ENCODE measurements at places on chromosomes 2 and 18.

DNA sequence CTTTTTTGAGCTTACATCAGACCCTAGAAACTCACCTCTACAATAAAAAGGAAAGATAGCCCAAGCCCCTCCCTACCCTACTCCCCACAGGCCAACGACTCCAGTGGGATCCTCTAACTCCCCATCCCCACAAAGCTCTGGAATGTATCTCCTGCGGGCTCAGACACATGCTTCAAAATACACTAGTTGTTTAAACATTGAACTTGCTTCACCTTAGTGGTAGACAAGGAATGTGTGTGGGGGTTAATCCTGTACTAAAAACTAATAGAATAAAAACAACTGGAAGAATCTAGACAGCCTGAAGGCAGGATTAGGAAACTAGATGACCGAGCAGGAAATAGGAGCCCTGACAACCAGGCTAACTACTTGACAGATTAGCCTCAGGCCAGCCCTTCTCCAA lies 211.5 kb downstream of the SUCLG1 start:
- DNase-seq, result no peak

DNA sequence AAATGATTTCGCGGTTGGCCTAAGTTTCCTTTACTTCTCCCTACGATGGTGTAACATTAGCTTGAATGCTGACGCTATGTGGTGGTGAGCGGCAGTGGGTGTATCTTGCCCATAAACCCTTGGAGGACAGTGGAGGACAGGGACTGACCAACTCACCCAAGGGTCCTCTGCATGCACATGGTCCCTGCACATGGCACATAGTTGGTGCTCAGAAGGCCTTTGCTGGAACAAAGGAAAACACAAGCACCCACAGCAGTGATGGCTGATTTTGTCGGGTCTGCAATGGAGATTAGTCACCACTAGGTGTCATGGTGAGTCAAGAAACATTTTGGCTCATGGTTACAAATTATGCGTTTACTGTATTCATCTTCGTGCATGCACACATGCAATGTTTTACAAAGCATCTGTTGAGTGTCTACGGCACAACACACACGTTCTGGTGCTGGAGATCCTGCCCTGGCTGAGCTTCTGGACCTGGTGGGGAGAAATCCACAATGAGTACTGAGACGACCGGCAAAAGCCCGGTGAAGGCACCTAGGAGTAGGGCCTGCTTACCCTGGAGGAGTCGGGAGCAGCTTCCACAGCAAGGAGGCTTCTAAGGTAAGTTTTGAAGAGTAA lies 44.0 kb downstream of the PDCL3 start:
- peak; percentile 39 for DNase-seq

- DNase-seq, result peak; percentile 83
Observed at GRCh38 chr2:70861777-70862625, 26.4 kb upstream of the CD207 start.

- no peak for DNase-seq
Observed at GRCh38 chr18:79529991-79530390, 134.3 kb downstream of the NFATC1 start.

DNA sequence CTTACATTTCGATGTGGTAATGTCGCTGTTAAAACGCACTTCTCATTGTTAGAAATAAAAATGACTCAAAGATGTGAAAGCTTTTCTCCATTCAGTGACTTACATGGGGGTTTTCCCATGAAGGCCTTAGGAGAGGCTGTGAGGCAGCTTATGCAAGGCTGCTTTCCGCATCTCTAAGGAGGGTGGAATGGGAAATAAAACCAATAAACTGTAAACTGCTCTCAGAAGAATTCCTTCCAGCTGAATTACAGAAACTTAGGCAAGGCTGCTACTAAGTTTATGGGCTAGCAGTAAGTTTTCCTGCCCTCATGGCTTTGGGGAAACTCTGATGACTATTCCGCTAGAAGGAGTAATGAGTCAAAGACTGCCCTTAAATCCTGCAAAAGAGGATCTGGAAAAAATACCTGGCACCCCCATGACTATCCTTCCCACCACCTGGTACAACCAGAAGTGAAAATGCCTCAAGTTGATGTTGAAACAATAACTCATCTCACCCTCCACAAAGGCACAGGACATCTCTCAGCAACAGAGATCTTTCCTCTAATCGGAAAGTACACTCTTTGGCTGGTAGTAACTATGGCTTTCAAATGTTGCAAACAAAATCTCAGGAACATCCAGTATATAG lies 97.7 kb upstream of the SMAD7 start:
- DNase-seq, result no peak

DNA sequence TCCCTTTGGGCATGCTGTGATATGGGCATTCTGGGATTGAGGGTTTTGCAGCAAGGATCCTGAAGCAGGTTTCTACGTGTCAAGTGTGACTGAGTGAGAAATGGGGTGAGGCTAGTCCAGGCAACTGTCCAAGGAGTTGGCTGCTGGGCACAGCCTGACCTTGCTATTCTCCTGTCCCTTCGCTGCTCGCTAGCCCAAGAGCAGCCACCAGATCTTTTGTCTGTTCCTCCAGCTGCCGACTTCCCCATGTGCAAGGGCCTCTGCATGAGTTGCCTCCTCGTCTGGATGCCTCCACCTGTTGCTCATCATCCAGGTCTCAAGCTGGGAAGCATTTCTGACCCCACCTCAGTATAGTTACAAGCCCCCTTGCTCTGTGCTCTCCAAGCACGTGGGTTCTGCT lies 71.1 kb downstream of the DYSF start:
- no peak for DNase-seq

GRCh38 chr18:41410006-41410405 lies 545.0 kb upstream of the PIK3C3 start:
- no peak for DNase-seq

GRCh38 chr18:36665952-36666351 lies 162.8 kb downstream of the TPGS2 start:
- DNase-seq, result no peak

DNA sequence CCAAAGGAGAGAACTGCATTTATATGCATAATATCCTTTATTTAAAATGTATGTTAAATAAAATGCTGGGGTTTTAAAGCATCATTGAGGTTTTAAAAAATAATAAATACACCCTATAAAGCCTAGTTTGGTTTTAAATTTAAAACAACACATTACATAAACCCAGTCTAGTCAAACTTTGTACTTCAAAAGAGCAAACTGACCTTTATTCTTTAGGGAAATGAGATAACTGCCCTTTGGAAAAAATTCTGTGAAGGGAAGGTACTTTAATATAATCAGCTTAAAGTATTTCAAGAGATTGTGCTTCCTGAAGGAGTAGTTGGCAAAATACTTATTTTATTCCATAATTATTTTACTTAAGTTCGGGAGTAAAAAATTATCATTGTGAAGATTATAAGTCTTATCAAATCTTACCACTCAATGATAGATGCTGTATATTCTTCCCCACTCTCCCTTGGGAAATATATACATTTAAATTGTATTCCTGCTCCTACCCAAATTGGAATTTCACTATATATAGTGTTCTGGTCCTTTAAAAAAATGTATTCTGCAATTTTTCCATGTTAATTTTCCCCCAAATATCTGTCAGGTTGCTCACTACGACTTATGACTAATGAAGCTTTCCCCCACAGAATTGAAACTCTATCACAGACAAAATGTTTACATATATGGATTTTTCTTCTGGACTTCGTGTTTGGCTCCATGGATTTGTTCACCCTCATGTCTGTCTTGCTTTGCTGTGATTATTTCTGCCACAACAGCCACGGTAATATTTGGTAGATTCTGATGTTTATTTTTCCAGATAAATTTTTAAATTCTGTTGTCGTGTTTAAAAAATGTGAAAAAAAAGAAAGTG lies 42.1 kb downstream of the ZC3H6 start:
- no peak for DNase-seq

- DNase-seq, result no peak
Observed at GRCh38 chr2:241891315-241891987, 21.9 kb downstream of the RTP5 start.

DNA sequence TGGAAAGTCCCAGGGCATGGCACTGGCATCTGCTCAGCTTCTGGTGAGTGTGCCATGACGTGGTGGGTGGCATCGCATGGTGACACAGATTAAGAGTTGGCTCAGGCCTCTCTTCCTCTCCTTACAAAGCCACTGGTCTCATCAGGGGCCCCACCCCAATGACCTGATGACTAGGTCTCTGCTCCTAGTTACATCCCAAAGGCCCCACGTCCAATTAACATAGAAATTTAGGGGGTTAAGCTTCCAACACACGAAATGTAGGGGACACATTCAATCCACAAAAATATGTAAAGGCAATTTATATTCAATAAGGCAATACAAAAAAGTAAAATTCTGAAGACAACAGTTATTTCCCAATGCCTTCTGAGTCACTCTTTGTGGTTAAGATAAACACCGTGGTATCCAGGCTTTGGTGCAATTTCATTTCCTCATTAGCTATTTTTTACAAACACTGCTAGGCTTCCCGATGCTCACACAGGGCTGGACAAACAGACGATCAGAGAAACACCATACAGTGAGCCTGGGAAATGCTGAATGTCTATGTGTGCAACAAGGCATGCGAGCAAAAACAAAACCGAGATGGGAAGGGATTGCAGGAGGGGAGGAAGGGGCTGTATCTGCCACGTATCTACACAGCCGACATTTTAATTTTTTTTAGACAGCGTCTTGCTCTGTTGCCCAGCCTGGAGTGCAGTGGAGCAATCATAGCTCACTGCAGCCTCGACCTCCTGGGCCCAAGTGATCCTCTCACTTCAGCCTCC lies 67.2 kb downstream of the MBP start:
- peak; percentile 81 for DNase-seq

Measured in activated CD4-positive, alpha-beta T cell treated with anti-CD3 and anti-CD28 coated beads, Interleukin-2, Interleukin-4, amounts not matched to agents 100 ng/mL and 50 ng/mL, durations not matched to agents 16 hours and 8 hours (primary cell).